Ovary (tissue), 10 donors: ENCODE measurements at places on chromosomes 13 and 19. TPM values are rescaled to one million over a fixed set of nuclear protein-coding genes. Genes with fewer than 3 reads are reported as not detected.

Gene ERFL
- 1.3 TPM for total RNA-seq

Gene LRRC25
- total RNA-seq = 9.2 TPM

Gene IL11
- not detected for total RNA-seq

Gene CRTC1
- 14.6 TPM for total RNA-seq

Gene LHFPL6
- total RNA-seq = 34.6 TPM

Gene BCL3
- 35.8 TPM for total RNA-seq

Gene ZNF556
- 6.7 TPM for total RNA-seq

Gene EHD2
- total RNA-seq = 147 TPM

Gene RAB20
- 26.1 TPM for total RNA-seq

DNA sequence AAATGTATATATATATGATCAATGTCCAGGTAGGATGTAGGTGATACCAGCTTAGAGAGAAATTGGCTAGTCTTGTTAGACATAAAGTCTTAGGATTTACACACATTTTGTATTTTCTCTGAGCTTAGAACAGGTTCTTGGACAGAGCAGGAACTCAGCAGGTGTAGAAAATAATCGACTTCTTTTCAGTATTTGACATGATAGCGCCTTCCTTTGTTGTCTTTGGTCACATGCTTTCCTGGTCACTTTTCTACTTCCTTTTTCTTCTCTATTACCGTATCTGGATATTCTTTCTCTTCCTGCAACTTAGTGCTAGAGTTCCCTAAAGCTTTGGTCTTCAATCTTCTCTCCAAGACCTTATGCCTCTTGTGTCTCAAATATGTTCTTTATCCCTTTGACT, 107.4 kb downstream of the LRCH1 start:
- H3K4me1 ChIP-seq = peaks cover 5% of the 10 kb centered on the region
- no peaks in the 10 kb centered on the region for H3K36me3 ChIP-seq

- H3K27ac ChIP-seq = no peak overlapping the region
- H3K4me1 ChIP-seq = peaks cover 13% of the 10 kb centered on the region
- H3K27me3 ChIP-seq = no peaks in the 10 kb centered on the region
- no peak overlapping the region for H3K4me3 ChIP-seq
- no peak for DNase-seq
Measured at GRCh38 chr19:18730885-18731513, 47.5 kb downstream of the CRTC1 start.

DNA sequence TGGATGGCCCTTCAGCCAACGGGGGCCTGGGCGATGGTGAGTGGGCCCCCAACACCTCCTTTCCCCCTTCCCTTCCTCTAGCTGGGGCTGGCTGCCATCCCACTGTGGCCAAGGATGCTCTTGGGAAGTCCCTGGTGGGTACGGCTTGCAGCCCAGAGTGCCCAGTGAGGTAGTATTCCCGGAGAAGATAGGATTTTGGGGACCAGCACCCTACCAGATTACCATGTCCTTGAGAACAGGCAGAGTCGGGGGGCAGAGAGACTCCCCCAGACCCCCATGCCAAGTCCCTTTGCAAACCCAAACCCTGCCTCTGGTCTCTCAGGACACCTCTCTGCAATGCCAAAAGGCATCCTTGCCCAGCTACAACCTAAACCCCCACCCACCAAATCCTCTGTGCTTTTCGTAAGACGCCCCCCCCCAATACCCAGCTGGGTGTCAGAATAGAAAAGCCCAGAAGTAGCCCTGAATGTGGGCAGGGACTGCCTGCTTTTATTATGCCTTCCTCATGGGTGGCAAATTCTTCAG, 1.7 kb downstream of the HIF3A start:
- H3K27ac ChIP-seq = peak overlapping the region; percentile 66
- H3K4me3 ChIP-seq = peak overlapping the region; percentile 44
- no peaks in the 10 kb centered on the region for H3K36me3 ChIP-seq
- H3K27me3 ChIP-seq = no peaks in the 10 kb centered on the region
- DNase-seq = no peak

DNA sequence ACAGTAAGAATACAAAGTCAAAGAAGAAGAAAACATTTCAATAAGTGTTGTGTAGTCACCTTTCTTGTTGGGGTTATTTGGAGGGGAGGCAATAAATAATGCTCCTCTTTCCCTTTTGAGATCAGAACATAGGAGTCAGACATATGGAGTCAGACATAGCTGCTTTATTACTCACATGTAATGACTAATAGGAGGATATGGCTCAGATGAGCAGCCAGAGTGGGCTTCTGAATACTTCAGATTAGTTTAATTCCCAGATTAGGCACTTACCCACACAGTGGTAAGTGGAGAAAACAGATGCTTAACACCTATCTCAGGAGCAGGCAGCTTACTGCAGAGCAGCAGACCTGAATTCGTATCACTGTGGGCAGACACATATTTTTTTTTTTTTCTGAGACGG, 31.7 kb upstream of the C1QTNF9B start:
- no peak overlapping the region for H3K27ac ChIP-seq
- H3K4me1 ChIP-seq = no peaks in the 10 kb centered on the region
- no peak for DNase-seq
- no peaks in the 10 kb centered on the region for H3K36me3 ChIP-seq

GRCh38 chr13:26475176-26476110, 82.0 kb upstream of the WASF3 start:
- no peak overlapping the region for H3K4me3 ChIP-seq
- peaks cover 2% of the 10 kb centered on the region for H3K4me1 ChIP-seq
- no peak for DNase-seq
- no peaks in the 10 kb centered on the region for H3K36me3 ChIP-seq
- H3K27ac ChIP-seq = no peak overlapping the region
- H3K27me3 ChIP-seq = no peaks in the 10 kb centered on the region

GRCh38 chr13:112970552-112971287, 1.7 kb downstream of the MCF2L start:
- H3K4me1 ChIP-seq = peaks cover 3% of the 10 kb centered on the region
- peak; percentile 50 for DNase-seq
- no peak overlapping the region for H3K4me3 ChIP-seq
- H3K27ac ChIP-seq = no peak overlapping the region

GRCh38 chr13:48401480-48401879, 11.4 kb downstream of the LPAR6 start:
- H3K27ac ChIP-seq = no peak overlapping the region
- H3K4me3 ChIP-seq = no peak overlapping the region
- no peaks in the 10 kb centered on the region for H3K27me3 ChIP-seq
- H3K4me1 ChIP-seq = no peaks in the 10 kb centered on the region
- no peaks in the 10 kb centered on the region for H3K36me3 ChIP-seq

- no peak overlapping the region for H3K27ac ChIP-seq
- DNase-seq = no peak
- no peaks in the 10 kb centered on the region for H3K36me3 ChIP-seq
Measured at GRCh38 chr13:92951273-92951890, 275.2 kb upstream of the GPC6 start.

GRCh38 chr19:38386971-38387549, 774 bp downstream of the GGN start:
- H3K4me1 ChIP-seq = peaks cover 10% of the 10 kb centered on the region
- H3K27me3 ChIP-seq = no peaks in the 10 kb centered on the region
- peak overlapping the region; percentile 52 for H3K4me3 ChIP-seq
- H3K36me3 ChIP-seq = no peaks in the 10 kb centered on the region

GRCh38 chr13:112616586-112617362, 28.8 kb upstream of the TUBGCP3 start:
- no peak for DNase-seq
- H3K36me3 ChIP-seq = no peaks in the 10 kb centered on the region
- H3K27ac ChIP-seq = no peak overlapping the region
- peaks cover 2% of the 10 kb centered on the region for H3K4me1 ChIP-seq
- H3K4me3 ChIP-seq = no peak overlapping the region

GRCh38 chr13:43874504-43875092, 4.9 kb downstream of the CCDC122 start:
- H3K27ac ChIP-seq = no peak overlapping the region
- no peak overlapping the region for H3K4me3 ChIP-seq
- DNase-seq = no peak
- H3K36me3 ChIP-seq = no peaks in the 10 kb centered on the region

DNA sequence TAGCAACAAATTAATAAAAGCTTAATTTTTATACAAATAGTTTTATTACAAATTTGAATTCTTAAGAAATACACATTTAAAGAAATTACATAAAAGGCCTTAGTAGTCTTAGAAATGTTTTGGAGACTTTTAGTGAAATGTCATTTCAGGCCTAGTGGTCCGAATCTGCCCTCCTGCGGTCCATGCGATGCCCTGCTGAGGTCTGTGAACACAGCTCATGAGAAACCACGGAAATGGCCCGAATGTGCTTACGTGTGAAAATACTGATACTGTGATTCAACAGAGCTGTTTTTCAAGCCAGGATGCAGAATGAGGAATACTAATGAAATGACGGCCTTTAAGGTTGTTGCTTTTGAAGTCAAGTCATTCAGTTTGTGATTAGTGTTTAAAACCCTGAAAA, 157.9 kb downstream of the COL4A1 start:
- no peaks in the 10 kb centered on the region for H3K27me3 ChIP-seq
- no peak overlapping the region for H3K4me3 ChIP-seq
- H3K36me3 ChIP-seq = no peaks in the 10 kb centered on the region
- no peaks in the 10 kb centered on the region for H3K4me1 ChIP-seq

- H3K36me3 ChIP-seq = no peaks in the 10 kb centered on the region
- no peaks in the 10 kb centered on the region for H3K4me1 ChIP-seq
- no peaks in the 10 kb centered on the region for H3K27me3 ChIP-seq
- H3K27ac ChIP-seq = no peak overlapping the region
Measured at GRCh38 chr13:62418872-62419271, 1003.2 kb upstream of the PCDH20 start.

DNA sequence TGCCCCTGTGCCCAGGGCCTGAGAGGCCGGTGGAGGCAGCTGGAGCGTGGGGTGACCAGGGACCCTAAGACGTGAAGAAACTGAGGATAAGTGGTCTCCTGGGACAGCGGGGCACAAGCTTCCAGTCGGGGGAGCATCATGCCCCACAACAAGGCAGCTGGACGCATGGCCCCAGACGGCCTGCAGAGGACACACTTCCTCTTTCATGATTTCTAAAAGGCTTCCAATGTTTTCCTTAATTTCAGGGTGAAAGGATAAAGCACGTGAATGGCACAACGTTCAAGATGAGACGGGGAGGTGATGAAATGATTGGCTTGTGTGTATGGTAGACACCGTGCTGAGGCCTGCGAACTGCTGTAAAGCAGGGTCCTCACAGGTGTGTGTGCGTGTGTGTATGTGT, 20.2 kb upstream of the MYDGF start:
- peaks cover 4% of the 10 kb centered on the region for H3K36me3 ChIP-seq
- H3K4me3 ChIP-seq = no peak overlapping the region
- H3K27ac ChIP-seq = no peak overlapping the region
- no peaks in the 10 kb centered on the region for H3K27me3 ChIP-seq

DNA sequence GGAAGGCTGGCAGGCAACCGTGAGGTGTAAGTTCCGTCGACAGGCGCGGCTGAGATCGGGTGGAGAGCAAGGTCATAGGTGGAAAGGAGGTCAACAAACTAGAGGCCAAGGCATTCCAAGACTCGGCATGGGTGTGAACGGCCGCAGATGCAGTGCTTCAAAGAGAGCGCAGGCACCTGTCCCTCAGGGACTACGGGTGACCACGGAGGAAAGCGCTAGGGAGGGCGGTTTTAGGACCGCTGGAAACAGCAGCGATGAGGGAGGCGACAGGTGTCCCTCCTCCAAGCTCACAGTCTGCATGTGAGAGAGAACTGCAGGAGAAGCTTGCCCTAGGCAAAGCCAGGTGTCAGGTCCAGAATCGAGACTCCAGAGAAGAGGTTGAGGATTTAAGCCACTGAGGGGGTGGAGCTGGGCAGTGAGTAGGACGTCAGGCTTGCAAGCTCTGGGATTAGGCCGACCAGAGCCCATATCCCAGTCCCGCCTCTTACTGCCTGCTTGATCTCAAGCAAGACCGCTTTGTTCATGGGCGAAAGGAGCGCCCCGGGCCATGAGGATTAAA, 1.6 kb upstream of the MLNR start:
- H3K27ac ChIP-seq = no peak overlapping the region
- no peaks in the 10 kb centered on the region for H3K27me3 ChIP-seq
